ENCODE measurements at places on chromosomes 2 and 18.

DNA sequence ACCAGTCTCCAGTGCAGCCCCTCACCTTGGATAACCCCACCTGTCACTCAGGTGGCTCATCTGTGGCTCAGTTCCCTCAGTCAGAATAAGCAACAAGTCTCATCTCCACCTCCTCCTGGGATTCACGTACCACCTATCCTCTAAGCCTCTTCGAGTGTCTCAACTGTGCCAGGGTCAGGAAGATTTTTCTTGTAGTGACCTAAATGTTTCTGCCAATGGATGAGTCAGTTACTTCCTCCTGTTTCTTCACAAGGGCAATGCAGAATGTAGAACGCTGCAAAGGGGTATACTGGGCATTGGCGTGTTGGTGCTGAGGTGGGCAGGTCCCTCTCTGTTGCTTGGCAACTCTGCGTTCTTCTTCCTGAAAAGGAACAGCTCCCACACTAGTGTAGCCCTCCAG, 213.3 kb upstream of the CXCR4 start:
- no peak for DNase-seq

GRCh38 chr2:205358351-205358815, 323.9 kb upstream of the NRP2 start:
- DNase-seq, result no peak

DNA sequence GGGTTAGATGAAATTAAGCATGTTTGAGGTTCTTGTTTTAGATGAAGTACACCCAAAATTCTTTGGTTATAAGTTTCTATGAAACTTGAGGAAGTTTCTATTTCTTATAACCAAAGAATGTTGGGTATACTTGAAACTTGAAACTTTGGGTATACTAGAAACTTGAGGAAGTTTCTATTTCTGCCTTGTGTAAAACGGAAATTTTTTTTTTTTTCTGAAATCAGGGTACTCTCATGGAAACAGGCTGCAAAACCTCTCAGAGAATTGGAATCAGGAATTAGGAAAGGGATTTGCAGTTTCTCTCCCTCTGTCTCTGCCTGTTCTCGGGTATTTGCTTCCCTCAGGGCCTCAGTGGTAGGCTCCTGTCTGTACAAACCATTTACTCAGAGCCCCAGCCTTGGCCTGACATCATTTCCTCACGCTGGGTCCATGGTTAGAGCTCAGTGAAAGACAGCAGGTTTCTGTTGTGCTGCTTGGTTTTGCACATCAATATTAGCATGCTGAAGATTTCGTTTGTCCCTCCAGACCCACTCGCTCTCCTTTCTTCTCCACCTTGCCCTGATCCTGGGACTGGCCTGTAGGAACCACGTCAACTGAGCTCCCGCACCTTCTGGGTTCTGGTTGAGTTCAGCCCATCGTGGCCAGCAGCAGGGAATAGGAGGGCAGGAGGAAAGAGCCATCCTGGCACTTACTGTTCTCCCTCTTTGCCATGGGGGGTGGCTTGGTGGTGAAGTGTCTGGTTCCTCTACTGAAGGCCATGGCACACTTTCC, 106.4 kb downstream of the POLR1A start:
- DNase-seq, result peak; percentile 90

- peak; percentile 12 for DNase-seq
Observed at GRCh38 chr18:8911408-8912340, 190.8 kb upstream of the NDUFV2 start.

GRCh38 chr2:176118601-176119339, 2.2 kb downstream of the HOXD10 start:
- DNase-seq, result peak; percentile 58

- DNase-seq, result no peak
Observed at GRCh38 chr2:68901561-68901960, 30.4 kb upstream of the BMP10 start.

- DNase-seq, result no peak
Observed at GRCh38 chr2:106882673-106883072, 3.3 kb downstream of the ST6GAL2 start.

- DNase-seq, result no peak
Observed at GRCh38 chr2:129796801-129797488, 182.5 kb upstream of the RAB6C start.

GRCh38 chr2:8722986-8723385, 41.1 kb downstream of the ID2 start:
- DNase-seq, result no peak

- no peak for DNase-seq
Observed at GRCh38 chr18:55768255-55768654, 180.3 kb upstream of the TCF4 start.

- DNase-seq, result no peak
Observed at GRCh38 chr2:8502316-8502715, 179.5 kb upstream of the ID2 start.

DNA sequence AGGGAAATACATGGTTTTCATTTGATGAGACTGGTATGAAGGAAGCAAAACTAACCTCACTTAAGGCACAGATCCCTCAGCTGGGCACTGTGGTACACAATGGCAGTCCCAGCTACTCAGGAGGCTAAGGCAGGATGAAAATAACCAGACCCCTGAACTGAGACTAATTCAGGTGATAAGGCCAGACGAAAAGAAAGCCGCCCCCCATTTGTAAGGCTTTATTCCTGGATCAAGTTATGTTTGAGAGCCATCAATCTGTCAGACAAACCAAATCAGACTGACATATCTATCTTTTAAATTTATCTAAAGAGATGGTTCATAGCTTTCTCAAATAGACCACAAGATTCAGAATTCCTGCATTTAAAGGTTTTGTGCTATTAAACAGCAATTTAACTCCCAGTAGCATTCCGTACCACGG, 4.1 kb downstream of the SRSF7 start:
- DNase-seq, result no peak

- no peak for DNase-seq
Observed at GRCh38 chr2:1641523-1641922, 102.8 kb downstream of the PXDN start.

DNA sequence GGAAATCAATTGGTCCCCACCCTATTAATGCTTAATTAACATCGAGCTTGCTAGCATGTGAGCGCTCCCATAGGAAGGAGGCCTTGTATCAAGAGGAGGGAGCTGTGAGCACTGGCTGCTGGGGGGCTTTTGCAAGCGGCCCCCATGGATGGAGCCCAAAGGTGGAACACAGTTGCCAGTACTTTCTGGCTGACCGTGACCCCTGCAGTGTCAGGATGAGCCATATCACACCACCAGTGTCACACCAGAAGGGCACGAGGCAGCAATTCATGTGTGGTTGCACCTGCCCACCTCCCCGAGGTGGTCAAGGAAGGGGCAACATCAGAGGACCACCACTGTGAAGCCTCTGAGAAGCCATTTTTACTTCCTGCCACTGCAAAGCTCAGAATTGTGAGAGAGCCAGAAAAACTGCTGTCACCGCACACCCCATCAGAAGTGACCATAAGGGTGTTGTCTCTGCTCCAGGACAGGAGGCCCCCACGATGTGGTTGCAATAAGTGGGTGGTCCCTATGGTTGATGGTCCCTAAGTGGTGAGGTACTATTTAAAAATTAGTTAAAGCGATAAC, 99.8 kb upstream of the RAB6C start:
- DNase-seq, result no peak

GRCh38 chr2:39930175-39930917, 151.3 kb upstream of the THUMPD2 start:
- DNase-seq, result no peak

DNA sequence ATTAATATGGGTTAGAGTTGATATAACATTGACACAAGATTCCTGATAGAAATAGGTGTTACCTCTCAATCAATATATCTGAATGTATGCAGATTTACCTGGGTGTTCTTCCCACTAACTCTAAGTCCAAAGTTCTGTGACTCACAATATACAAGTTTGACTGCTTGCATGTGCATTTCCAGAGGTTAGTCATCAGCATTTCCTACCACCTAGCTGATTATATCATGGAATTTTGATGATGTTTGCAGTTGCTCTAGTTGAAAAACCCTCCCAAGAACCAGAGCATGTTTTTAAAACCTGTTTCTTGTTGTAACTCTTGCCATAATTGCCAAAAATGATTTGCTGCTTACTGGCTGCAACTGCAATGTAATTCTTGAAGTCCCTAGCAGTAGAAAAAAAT, 15.0 kb upstream of the DSG1 start:
- DNase-seq, result no peak

GRCh38 chr2:75553935-75554531, 6.7 kb downstream of the EVA1A start:
- no peak for DNase-seq

DNA sequence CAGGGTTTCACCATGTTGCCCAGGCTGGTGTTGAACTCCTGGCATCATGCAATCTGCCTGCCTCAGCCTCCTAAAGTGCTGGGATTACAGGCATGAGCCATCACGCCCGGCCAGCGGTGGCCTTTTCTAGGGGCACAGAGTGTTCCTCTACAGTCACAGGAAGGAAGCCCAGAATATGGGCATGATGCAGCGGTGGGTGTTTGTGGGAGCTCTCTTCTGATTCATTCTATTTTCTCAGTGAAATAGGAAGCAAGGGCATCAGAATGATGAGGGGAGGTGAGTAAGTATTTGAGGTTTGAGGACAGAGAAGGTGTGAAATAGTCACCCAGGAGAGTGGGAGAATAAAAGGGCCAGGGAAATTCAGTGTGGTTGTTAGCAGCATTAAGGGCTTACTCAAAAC, 70.3 kb upstream of the PSME4 start:
- no peak for DNase-seq

DNA sequence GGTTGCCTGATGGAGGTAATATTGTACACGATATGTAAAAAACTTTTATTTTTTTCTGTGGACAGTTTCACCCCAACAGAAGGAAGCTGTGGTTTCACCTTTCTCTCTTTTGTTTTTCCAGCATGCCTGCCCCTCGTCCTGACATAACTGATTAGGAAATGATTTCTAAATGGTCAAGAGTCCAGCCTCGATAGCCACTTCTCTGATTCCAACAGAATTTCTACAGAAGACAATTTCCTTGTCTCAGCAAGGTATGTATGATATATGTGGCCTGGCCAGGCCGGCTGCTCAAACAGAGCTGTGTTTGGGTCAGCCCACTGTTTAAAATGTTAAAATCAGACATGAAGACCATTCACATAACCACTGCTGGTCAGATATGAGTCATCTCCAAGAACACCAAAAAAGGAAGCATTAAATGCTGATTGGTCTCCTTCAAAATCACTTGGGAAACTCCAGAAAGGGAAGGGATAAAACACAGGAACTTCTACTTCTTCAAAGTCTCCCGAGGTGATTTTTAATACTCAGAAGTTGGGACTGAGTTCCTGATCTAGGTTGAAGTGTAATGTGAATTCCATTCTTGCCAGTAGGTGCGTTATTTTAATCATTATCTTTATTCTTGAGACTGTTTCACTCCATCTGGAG, 22.3 kb downstream of the ATP8B1 start:
- DNase-seq, result peak; percentile 28

DNA sequence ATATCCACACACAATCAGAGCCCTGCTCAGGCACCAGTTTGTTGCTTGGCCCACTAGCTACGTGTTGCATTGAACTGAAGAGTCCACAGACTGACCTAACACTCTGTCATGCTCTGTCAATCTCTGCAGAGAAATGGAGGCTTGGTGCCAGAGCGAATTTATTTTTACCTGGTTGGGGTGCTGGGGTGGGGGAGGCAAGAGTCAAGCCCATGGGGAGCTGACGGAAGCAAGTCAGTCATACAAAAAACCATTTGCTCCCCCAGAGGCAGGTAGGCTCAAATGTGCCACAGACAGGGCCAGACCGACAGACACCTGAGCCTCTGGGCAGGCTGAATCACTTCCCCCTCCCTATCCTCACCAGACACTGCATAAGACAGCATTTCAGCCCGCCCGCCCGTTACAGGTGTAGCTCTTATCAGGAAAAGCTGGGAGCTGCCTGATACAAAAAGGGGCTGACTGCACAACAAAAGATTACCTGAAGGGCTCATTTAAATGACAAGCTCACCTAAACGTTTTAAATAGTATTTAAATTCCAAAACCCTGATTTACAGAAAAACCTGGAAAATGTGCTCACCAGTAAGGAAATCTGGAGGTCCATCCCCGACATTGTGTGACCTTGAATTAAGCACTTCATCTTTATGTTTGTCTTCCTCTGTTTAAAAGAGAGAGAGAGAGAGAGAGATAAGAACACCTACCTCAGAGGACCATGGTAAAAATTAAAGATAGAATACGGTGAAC, 2.1 kb upstream of the PCBP1 start:
- DNase-seq, result peak; percentile 89

DNA sequence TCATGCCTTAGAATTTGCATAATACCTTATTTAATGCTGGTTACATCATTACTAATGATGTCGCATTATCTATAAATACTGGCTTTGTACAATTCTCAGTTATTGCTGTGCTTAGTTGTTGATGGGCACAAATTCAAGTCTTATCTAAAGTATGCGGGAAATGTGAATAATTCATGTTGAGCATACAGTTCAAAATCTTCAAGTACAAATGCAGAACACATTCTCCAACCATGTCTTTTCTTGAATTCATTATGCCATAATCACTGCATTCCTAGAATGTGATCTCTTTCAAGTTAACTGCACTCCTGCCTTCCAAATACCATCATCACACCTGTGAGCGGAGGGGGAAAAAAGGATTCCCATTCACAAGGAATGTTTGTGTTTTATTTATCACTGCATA, 337.0 kb downstream of the MBD2 start:
- no peak for DNase-seq

GRCh38 chr18:23872701-23873550, 141.6 kb upstream of the TTC39C start:
- no peak for DNase-seq

- no peak for DNase-seq
Observed at GRCh38 chr18:5417342-5417741, 121.8 kb upstream of the ZBTB14 start.

- no peak for DNase-seq
Observed at GRCh38 chr18:32343634-32344033, 127.0 kb downstream of the GAREM1 start.

DNA sequence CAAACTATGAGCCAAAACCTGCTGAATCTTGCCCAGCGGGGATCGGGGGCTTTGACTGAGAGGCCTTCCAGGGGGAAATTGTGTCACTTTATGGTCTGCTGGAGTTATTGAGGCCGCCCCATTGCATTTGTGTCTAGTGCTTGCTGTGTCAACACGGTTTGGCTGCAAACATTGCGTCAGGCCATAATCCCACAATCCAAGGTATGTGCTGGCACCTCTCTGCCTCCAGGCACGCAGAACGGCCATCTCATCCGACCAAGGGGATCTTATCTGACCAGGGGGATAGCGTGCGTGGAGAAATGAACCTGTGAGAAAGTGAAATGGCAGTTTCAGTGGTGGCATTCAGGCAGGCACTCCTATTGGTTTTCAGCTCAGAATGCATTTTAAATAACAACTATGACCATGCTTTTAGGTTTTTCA, 18.1 kb upstream of the LYPD6B start:
- peak; percentile 94 for DNase-seq

Data from GM12865 (cell line).